Stimulated activated CD4-positive, alpha-beta T cell treated with anti-CD3 and anti-CD28 coated beads, TNF-alpha, amount 100 ng/mL, for 4 hours (primary cell): ENCODE measurements at places on chromosomes 6 and 20.

GRCh38 chr20:23510000-23510590, 19.2 kb downstream of the CST8 start:
- no peak for DNase-seq

DNA sequence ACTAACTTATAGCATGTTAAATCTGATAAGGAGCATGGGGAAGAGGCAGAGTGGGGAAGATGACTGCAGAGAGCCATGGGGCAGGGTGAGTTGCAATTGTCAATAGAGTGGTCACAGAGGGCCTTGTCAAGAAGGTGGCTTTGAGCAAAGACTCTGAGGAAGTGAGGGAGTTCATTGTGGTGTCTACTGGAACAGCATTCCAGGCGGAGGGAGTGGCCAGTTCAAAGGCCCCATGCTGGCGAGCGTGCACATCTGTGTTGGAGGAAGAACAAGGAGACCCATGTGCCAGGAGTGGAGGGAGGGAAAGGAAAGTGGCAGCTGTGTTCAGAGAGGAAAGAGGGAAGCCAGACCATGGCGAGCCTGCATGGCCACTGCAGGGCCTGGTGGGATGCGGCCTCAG, 15.8 kb upstream of the GPR6 start:
- no peak for DNase-seq

DNA sequence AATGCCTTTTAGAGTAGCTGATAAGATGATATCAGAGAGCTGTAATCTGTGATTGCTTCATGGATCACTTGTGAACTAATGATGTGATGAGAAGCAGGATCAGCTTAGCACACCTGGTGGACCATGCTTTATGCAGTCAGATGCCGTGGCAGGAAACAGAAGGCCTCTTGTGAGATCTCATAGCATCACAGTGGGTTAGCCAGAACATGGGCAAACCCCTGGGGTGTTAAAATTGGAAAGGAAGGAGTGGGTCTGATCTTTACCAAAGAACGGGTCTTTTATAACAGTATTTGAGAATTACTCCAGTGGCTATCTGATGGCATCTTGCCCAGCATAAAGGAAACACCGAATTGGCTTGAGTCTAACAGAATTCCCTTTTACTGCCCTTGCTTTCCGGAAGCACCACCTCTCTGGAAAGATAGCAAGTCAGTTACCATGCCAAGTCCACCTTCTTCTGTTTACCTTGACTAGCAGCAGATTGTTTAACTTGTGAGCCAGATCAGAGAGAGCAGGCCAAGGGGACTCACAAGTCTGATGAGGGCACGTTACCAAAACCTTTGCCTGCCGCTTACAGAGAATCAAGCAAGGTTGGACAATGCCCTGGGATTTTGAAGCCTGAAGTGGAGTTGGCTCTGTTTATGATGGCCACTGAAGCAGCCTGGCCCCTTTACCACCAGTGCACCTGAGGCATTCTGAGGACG, 20.9 kb upstream of the SRF start:
- no peak for DNase-seq

DNA sequence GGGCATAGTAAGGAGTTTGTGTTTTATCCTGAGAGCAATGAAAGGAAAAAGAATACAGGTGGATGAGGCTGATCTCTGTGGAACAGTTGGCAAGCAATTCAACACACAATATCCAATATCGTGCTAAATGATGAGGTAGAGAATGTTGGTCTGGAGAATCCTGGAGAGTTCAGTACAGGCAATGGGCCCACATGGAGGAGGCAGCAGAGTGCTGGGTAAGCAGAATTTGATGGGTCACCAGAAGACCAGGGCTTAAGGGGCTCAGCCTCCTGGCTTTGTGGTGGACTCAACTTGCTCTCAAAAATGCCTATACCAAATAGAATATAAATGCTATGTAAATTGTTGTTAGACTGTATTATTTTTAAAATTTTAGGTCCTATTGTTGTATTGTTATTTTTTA, 271.5 kb upstream of the JARID2 start:
- DNase-seq, result no peak

GRCh38 chr6:21033575-21034026, 499.3 kb downstream of the CDKAL1 start:
- no peak for DNase-seq

- DNase-seq, result no peak
Observed at GRCh38 chr6:118649918-118650581, 1.3 kb downstream of the CEP85L start.

- no peak for DNase-seq
Observed at GRCh38 chr20:13173201-13173600, 47.9 kb upstream of the ISM1 start.

DNA sequence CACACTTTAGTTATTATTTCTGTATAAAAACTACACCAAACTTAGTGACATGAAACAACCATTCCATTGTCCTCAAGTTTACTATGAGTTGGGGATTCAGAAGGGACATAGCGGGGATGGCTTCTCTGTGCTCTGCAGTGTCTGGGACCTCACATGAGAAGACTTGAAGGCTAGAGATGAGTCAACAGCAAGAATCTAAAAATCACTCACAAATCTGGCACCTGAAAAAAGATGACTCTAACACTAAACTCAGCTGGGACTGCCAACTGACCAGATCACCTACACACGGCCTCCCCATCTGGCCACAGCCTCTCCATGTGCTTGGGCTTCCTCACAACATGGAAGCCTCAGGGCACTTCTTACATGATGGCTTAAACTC, 63.0 kb upstream of the EYA2 start:
- DNase-seq, result no peak

DNA sequence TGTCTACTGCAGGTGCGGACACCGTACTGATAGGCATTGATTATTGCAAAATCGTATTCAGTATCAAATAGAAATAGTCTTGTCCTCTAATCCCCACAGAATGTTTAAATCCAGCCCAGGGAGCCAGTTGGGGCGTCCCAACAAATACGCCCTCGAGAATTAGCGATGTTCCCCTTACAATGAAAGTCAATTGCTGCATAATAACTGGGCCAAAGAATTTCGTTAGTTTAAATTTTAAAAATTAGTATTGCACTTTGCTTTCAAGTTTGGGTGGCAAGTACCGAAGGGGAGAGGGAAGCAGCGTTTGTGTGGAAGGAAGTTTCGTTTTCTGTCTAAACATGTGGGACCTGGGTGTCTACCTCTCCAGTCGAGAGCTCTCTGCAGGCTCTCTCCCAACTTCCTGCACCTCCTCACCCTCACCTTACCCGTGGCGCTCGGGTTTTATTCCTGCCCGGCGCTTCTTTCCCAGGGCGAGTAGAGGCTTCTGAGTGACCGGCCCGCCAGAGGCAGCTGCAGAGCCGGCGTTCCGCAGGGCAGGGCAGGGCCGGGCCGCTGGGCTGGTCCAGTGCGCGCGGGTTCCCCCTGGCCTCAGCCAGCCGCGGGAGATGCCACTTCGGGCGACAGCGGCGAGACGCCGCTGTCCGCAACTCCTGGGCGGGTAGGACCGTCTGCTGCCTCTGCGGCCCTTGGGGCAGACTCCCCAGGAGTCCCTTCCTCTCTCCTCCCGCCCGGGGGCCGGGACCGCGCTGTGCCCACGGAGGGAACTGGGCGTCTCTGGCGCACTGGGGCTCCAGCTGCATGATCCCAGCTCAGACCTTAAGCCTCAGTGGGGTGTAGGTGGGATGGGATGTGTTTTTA, 862 bp upstream of the TFAP2C start:
- no peak for DNase-seq

DNA sequence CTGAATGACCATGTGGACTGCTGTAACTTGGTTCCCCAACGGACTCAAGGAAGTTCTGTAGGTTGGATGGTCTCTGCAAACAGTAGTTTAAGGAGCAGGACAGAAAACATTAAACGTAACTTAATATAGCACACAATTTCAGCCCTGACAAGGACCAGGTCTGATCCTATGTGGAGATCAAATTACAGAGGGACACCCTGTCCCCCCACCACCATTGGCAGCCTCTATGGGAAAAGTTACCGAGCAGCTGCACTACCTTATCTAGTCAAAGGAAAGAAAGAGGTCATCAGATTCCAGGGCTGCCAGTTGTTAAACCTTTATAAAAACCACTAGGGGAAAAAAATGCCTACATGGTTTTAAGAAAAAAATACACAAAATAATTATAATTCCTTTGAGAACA, 191.5 kb upstream of the RSPO3 start:
- no peak for DNase-seq

GRCh38 chr6:48213076-48213788, 102.2 kb upstream of the PTCHD4 start:
- no peak for DNase-seq

DNA sequence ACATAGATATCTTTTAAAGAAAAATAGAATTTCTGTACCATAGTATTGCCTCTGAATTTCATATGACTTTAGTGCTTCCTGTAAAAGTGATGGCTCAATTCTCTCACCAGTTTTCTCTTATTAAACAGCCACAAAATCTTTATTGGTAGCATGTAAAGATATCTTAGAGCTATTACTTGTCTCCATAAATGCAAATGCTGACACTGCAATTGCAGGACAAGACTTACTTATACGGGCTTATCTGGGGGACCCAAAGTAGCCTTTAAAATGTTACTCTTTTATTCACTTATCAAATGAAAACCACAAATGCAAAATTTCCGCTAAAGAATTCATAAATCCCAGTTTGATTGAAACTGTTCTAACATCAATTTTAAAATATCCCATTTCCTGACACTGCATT, 287.1 kb upstream of the SPTLC3 start:
- DNase-seq, result no peak

GRCh38 chr6:128919412-128920180, 36.7 kb downstream of the LAMA2 start:
- DNase-seq, result no peak

- no peak for DNase-seq
Observed at GRCh38 chr20:9301129-9302090, 213.0 kb upstream of the LAMP5 start.

DNA sequence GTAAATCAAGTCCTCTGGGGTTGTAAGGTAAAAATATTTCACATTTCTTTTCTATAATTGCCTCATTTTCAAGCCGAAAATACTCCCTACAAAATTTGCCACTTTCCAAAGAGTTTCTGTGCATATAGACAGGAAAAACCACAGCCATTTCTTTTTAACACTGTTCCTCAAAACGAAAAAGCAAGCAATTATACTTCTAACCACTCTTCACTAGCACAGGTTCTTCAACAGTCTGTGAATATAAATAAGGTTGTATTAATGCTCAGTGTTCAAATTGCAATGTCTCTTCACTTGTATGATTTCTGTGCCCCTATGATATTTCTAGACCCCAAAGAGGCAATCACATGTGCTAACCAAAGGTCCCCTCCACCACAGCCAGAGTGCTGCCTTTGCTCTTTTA, 206.0 kb downstream of the SIM1 start:
- no peak for DNase-seq

DNA sequence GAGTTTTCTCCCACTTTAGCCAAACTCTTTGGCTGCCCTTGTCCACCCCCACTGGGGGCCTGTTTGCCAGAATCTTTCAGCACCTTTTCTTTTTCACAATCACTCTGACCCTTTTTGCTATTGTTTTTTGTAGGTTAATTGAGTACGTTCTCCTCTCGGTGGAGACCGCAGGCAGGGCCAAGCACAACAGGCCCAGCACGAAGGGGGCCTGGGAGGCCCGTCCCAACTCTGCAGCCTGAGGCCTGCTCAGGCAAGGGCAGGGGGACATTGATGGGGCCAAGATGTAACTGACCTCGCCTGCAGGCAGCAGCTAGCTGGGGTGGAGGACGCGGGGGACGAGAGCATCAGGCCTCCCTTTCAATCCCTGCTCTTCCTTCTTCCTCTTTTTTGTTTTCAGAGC, 47.7 kb downstream of the SLC2A10 start:
- no peak for DNase-seq

GRCh38 chr6:70264306-70264705, 38.6 kb downstream of the COL9A1 start:
- DNase-seq, result no peak

- no peak for DNase-seq
Observed at GRCh38 chr20:50323209-50323608, 132.6 kb downstream of the CEBPB start.

- no peak for DNase-seq
Observed at GRCh38 chr6:8392569-8392968, 42.8 kb downstream of the SLC35B3 start.

- DNase-seq, result no peak
Observed at GRCh38 chr6:16279243-16279642, 40.9 kb downstream of the GMPR start.

DNA sequence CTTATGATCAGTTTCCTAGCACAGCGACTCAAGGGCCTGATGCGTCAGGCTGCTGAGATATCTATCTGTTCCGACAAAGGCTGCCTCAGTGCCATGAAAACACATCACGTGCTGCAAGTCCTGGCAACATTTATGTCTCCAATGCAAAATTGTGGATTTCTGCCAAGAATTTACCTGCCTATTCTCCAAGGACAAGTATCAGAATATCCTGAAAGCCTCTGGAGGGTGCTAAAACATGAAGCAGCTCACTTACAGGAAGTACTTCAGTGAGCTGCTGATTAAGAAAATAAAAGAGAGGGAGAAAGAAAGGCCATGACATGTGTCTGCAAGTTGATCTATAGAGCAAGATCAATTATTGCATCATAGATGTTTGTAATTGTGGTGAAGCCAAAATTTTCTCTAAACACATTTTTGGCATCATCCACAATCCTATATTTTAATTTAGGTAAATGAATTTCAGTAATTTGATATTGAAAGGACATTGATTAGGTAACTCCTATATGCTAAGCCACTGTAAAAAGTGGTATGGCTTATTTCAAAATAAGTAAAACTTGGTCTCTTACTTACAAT, 25.8 kb upstream of the TPBG start:
- DNase-seq, result no peak

- DNase-seq, result no peak
Observed at GRCh38 chr20:24773168-24773567, 175.9 kb upstream of the CST7 start.

- no peak for DNase-seq
Observed at GRCh38 chr6:32190911-32191677, 1.1 kb upstream of the PBX2 start.

GRCh38 chr6:137332637-137333280, 113.6 kb upstream of the IFNGR1 start:
- DNase-seq, result no peak

DNA sequence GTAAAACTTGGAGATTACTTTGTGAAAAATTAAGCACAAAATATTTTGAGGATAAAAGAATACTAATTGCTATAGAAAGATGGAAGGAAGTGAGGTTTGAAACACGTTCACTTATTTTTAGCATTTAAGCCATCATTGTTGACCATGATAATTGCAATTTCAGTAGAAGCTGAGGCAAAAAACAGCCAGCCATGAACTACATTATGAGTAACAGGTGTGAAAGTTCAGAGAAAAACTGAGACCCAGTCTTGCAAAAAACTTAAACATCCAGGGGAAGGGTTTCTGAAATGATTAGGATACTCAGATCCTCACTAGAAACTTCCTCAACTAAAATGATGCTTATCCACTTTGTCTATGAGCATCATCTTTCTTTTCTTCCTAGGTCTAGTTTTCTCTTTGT, 619.4 kb downstream of the PHF3 start:
- DNase-seq, result no peak

DNA sequence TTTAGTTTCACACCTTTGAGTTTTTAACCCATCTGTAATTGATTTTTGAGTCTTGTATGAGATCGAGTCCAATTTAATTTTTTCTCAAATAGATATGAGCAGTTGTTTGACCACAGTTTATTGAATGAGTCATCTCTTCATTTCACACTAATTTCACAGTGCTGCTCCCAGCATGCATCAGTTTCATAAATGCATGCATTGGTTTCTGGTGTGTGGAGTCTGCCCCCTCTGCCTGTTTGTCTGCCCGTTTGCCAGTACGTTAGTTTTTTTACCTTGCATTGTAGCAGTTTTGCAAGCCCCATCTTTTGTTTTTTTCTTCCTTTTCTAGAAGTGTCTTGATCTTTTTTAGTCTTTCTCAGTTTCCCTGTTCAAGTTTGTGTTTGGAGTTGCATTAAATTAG, 11.9 kb downstream of the SLX4IP start:
- no peak for DNase-seq

GRCh38 chr6:161890832-161891297, 617.0 kb upstream of the AGPAT4 start:
- DNase-seq, result no peak
